B cell (primary cell): ENCODE measurements at places on chromosomes 12 and 14. TPM values are rescaled to one million over a fixed set of nuclear protein-coding genes. Genes with fewer than 3 reads are reported as not detected.

- DNase-seq = no peak
Observed at GRCh38 chr14:60315196-60315990, 66.4 kb downstream of the PPM1A start.

DNA sequence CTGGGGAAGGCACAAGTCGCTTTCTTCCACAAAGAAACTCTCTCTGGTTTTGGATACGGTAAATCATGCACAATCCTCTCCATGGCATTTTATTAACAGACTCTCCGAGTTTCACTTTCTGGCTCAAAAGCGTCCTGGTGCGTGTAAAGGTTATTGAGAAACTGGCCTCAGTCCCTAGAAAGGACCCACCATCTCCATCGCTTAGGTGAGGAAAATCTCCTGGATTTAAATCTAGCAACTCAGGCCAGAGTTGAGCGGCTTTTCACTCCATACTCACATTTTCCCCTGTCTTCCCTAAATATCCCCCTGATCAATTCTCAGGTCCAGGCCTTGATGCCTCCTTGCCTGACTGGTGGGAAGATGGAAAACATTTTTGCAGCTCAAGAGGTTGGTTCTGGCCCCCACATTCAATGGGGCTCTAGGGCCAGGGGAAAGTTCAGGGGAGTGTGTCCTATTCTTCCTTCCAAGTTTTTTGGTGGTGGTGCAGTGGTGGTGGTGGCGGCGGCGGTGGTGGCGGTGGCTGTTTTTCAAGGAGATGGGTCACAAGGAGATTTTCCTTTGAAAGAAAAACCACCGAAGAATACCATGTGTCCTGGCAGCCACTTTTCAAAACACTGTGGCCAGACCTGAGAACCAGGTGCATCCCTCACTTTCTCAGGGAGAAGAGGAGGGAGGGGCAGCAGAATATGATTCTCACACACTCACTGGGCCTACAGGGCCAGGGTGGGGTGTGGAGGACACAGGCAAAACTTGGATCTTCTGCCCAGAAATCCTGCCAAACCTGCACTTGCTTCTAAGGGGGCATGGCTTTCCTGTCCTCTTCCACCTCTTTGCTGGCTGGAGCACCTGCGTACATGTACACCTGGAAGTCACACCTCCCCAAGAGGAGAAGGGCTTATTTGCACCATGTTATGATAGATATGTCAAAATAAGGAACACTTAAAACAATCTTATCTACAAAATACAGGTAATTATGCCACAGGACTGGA, 46.7 kb upstream of the PNMA1 start:
- no peak for DNase-seq

DNA sequence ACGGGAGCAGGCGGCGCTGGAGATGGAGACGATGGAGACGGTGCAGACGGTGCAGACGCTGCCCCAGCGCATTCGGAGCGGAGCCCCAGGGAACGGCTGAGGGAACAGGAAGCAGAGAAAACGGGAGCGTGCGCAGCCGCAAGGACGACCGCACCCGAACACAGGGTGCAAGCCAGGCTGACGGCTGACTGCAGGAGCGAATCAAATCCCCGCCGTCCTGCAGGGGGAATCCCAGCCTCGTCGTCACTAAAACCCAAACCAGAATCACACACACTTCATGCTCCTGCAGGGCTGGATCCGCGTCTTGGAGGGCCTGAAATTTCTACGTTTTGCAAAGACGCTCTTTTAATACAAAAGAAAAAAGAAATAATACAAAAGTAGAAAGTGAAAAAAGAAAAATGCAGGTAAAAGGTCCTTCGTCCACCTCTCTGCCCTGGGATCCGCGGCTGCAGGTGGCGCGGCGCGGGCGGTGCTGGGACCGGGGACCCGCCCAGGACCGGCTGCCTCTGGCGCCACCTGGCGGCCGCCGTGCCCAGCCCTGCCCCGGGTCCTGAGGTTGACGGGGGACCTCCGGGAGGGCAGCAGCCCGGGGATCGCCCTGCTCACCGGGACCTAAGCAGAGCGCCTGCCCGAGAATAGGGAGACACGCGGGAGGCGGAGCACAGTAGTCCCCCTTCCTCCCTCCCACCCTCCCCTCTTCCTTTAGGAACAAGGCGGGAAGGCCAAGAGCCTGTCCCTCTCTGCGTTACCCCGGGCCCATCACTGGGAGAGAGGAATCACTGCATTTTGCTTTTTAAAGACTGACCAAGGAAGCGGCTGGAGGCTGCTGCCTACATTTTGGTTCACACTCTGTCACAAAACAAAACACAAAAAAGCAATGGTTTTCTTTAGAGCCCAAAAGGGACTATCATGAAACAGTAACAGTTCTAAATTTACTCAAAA, 20.1 kb downstream of the STX2 start:
- peak; percentile 83 for DNase-seq

DNA sequence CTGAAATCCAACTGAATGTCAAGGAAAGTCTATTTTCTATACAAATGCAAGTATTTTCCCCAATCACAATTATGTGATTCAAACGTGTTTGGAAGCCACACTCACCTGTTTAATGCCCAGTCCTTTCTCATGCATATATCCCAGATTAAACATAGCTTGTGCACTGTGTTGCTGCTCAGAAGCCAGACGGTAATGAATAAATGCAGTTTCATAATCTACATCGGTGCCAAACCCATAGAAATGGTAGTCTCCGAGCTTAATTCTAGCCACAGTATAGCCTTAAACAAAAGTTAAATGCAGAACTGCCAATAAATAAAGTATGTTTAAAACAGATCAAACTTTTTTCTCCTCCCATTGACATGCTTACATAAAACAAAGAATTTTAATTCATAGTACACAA, 49.5 kb downstream of the SEL1L start:
- no peak for DNase-seq

DNA sequence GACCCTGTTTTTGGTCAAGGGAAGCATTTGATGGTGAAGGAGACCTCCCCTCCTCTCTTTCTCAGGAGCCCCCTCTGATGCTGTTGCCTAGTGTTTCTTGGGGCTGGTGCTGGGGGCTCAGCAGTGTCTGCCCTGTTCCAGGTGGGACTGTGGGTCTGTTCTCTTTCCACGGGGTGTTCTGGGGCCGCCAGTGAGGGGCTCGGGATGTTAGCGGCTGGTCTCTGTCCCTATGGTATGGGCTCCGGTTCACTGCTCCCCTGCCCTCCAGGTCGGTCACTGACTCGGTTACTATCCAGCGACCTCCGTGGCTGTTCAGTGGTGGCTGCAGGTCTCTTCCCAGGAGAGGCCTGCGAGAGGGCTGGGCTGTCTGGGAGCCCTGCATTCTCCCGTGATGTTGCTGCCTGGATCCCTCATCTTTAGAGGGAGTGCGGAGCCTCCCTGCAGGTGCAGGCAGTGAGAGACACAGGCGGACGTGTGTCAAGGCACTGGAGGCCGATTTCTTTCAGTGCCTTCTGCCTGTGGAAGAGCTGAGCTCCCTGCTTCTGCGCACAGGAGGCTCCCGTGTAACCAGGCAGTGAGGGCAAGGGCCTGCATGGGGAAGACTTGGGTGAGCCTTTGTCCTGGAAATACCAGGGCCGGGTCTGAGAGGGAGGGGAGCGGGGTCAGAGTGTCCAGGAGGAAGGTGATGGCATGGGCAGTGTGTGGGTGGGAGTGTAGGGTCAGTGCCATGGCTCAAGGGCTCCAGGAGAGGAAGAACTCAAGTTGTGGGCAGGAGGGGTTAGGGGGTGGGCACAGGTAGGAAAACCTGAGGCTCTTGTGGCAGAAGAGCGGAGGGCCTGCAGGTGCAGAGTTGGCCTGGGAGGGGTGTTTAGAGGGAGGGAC, 362.6 kb downstream of the TMEM121 start:
- no peak for DNase-seq

Gene ACVRL1
- polyA plus RNA-seq = not detected in 2 replicates

Gene C12orf54
- polyA plus RNA-seq = not detected in 2 replicates

Gene NANOG
- polyA plus RNA-seq = not detected in 2 replicates

Gene CCDC196
- not detected in 2 replicates for polyA plus RNA-seq

Gene KLRC4
- polyA plus RNA-seq = not detected in 2 replicates

Gene TAS2R43
- 0.17 TPM in 1 of 2 replicates, not detected in the other for polyA plus RNA-seq

Gene BCL11B
- polyA plus RNA-seq = 0.33 and 1.2 TPM in 2 replicates
